ENCODE measurements at places on chromosomes 13 and 19.
A peak's percentile ranks its signal among the peaks of the same experiment; 100 is the strongest.

GRCh38 chr13:34466301-34466700 lies 475.8 kb upstream of the NBEA start:
- DNase-seq = no peak

DNA sequence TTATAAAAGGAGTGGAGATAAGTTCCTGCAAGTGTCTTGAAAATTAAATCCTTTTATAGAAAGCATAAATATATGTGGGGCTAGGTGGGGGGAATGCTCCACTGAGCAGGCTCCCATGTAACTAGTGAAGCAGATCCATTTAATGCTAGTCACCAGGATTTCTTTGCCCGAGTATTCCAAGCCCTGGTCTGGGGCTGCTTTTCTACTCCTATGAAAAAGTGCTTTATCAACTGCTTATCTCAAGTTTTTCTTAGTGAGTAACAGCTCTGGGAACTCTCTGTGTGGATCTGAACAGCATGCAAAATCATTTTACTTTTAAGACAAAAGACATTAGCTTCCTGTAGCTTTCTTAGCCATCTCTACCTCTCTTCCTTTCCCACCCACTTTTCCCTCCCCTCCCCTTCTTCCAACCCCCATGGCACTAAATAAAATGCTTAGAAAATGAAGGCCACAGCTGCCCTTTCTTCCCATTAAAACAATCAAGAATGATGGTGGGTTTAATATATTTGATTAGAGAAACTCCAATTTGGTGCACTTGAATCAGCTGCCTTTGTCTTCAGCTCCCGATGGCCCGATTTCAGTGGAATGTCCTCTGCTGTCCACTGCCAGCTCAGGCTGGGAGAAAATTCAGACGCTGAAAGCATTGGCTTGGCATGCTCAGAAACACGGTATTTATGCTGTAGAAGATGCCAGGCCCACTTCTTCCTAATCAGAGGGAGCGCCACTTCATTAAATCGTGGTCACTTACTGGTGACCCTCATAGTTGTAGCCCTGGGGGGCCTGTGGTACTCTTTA lies 475.1 kb downstream of the FOXO1 start:
- DNase-seq = no peak

GRCh38 chr19:45218426-45218825 lies 26.8 kb downstream of the EXOC3L2 start:
- no peak for DNase-seq

- peak; percentile 67 for DNase-seq
Measured at GRCh38 chr19:6828698-6829633, 56.5 kb downstream of the VAV1 start.

DNA sequence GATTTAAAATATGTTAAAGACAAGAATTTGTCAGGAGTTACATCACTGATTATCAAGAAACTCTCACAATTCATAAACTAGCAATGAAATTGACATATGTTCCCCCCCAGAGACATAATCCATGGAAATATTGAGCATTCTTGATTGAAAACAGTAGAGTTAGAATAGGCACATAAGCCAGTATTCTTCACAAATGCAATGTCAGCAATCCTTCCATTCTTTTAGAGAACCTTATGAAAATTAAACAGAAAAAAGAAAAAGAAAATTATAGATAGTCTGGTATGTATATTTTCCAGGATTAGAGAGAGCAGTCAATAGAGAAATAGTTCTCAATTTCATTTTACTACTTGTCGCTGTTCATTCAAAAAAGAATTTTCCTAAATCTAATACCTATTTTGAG lies 458.4 kb downstream of the EFNB2 start:
- DNase-seq = no peak

DNA sequence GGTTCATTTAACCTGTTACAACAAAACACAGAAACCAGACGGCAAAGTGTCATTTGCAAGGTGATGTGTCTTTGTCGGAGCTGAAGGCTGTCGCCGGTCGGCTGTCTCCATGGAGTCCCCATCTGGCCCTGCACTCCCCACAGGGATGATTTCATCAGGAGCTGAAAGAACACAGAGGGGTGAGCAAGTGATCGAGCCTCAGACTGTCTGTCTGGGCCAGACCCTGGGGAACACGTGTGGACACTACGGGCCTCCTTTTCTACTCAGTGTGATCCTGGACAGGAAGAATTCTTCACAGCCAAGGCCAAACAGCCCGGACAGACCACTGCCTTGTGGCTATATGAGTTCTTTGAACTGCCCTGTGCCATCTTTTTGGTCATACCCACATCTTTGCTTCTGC lies 85.1 kb downstream of the RNASEH2B start:
- no peak for DNase-seq

DNA sequence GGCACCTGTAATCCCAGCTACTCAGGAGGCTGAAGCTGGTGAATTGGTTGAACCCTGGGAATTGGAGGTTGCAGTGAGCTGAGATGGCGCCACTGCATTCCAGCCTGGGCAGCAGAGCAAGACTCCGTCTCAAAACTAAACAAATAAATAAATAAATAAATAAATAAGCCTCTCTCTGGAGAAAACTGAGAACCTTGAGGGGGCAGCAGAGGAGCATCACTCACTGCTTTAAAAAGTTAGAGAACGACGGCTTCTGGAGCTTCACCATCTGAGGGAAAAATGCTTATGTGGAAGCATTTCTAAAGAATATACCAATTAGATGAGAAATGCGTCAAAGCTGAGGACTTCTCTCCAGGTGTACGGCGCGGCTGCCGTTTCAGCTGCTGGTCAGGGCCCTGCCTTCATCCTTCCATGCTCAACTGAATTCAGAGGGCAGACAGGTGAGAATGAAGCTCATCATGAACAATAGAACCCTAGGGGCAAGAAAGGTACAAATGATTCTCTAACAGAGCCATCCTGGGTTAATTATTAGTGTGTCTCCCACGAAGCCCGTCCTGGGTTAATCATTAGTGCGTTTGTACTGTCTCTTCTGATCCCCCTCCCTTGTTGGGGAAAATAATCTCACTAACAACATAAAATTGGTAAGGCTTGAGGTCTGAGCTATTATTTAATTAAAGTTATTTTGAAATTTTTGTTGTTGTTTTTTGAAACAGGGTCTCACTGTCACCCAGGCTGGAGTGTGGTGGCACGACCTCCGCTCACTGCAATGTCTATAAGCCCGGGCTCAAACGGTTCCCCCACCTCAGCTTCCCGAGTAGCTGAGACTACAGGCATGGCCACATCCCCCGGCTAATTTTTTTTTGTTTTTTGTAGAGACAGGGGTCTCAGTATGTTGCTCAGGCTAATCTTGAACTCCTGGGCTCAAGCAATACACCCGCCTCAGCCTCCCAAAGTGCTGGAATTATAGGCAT lies 80.1 kb downstream of the IPO5 start:
- DNase-seq = peak; percentile 17

DNA sequence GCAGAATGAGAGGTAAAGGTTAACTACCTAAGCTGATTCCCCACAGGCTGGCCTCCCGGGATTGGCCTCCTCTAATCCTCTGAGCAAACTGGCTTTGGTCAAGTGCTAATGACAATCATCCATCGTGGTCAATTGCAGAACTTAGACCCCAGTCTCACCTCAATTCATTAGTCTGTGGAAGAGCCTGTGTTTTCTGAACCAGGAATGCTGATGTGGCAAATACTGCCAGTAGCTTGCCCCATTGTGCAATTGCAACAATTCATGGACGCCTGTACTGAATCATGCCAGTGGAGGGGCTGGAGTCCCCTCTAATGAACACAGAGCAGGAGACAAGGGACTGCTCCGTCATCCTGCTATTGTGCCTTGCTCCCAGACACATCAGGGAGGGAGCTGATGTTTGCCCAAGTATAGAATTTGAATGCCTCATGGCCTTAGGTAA lies 1256.5 kb downstream of the EFNB2 start:
- DNase-seq = no peak

- DNase-seq = no peak
Measured at GRCh38 chr19:55641426-55642152, 787 bp downstream of the ZNF580 start.

GRCh38 chr13:98370261-98370660 lies 193.2 kb upstream of the RNF113B start:
- no peak for DNase-seq

DNA sequence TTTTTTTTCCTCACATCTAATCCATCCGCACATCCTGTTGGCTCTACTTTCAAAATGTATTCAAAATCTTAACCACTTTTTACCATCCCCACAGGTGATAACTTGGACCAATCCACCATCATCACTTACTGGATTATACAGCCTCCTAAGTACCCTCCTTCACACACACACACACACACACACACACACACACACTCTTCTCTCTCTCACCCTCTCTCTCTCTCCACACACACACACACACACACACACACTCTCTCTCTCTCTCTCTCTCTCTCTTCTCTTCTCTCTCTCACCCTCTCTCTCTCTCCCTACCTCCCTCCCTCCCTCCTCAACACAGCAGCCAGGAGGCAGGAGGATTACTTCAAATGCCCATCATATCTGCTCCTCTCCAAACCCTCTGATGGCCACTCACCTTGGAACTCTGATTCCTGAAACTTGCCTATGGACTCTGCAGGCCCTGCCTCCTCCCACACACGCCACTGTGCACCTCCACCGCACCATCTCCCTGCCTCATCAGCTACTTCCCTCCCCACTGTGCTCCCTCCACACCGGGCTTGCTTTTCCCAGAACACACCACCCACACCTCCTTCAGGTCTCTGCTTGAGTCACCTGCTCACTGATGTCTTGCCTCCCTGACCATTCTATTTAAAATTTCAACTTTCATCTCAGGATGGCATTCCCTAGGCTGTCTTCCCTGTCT lies 39.7 kb downstream of the RCBTB2 start:
- peak; percentile 34 for DNase-seq

DNA sequence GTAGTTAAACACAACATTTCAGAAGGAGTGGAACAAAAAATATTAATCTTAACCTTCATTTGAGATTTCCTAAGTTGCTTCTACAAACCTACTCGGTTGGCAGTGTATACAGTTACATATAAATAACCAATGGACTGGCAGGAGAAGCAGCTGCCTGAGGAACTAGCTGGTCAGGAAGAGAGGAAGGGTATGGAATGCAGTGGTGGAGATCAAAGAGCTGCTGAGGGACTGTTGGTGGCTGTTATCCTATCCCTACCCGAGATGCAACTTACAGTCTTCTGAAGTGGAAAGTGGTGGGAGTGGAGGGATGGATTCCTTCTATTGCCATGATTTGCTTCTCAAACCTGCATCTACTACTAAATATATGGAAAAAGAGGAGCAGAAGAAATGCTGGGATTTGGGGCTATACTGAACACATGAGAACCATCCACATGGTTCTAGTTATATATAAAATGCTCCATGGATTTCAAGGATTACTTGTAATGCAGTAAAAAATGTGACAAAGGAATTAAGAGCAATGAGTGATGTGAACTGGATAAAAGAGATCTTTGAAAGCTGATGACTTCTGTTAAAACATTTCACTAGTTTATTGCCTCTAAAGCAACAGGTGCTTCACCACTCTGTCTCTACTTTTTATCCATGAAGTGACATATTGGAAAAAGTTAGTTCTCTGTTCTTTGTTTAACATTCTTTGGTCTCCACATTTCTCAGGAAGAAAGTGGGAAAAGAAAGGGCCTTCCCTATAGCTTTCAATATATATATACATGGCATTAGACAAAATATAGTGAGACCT lies 29.9 kb downstream of the MICU2 start:
- no peak for DNase-seq

DNA sequence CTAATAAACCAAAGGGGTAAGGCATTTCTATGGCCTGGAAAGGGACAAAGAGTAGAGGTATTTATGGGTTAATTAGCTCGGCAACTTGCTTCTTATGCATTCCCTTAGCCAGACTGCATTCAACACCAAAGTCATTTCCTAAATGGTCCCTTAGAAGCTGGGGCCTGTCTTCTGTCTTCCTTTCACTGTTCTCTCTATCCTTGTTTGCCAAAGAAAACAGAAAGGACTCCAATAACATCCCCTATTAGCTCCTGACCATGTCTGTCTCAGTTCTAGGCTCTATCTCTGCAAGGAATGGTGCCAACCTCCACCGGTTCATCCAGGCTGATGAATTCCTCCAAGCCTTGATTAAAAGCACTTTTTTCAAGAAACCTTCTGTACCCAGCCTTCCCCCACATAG lies 123.5 kb downstream of the KCTD12 start:
- no peak for DNase-seq

DNA sequence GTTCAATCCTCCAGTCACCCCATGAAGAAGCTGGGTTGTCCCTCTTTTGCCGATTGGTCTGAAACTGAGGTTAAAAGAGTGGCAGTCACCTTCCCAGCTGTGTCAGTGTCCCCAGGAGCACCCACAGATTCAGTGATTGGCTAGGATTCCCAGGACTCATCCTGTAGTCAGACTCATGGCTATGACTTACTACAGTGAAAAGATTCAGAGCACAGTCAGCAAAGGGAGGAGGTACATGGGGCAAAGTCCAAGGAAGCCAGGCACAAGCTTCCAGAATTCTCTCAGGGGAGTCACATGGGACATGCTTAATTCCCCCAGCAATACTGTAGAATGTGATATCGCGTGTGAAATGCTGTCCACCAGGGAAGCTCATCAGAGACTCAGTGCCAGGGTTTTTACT lies 14.2 kb downstream of the ZNF473 start:
- no peak for DNase-seq

GRCh38 chr13:74910415-74910814 lies 571.6 kb downstream of the TBC1D4 start:
- DNase-seq = no peak

GRCh38 chr19:22426901-22427300 lies 4.8 kb upstream of the ZNF98 start:
- no peak for DNase-seq

DNA sequence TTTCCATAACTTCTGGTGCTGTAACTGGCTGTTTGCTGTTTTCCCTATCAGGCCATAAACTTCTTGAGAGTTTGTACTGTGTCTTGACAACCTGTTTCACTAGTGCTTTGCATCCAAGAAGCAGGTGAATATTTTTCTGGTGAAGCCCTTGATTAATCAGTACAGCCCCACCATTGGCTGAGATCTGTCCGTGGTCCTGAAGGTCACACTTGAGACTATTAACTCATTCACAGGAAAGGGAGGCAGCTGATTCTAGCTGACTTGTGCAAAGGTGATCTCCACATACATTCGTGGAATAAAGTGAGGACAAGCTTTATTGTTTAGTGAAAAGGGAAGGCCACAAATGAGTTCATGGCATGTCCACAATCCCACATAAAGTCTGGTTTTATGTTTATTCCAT lies 61.4 kb upstream of the ZNF835 start:
- DNase-seq = no peak

DNA sequence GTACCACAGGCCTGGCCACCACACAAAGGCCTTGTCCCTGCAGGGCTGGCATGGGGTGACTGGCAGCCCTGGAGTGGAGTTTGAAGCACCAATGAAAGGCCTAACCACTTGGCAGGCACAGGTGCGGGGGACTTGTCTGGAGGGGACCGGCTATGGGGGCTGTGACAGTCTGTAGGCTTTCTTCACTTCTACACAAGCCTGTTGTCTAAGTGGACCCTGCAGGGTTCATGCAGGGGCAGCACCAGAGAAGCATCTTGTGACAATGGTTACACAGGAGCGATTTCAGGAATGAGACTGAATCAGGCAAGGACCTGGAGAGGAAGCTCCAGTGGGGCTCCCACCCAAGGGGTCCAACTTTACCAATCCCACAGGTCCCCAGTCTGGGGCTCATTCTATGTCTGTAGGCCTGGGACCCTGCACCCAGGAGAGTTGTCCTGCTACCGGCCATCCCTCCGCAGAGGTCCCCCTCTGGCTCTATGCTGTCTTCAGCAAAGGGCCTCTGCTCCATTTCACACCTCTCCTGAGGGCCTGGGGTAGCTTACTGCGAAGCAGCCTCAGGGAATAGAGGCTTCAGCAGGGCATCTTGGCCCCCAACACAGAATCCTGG lies 2.3 kb upstream of the ZNF837 start:
- no peak for DNase-seq

All from erythroblast (primary cell).